ENCODE measurements at places on chromosomes 2 and 18.

GRCh38 chr18:26071725-26072124 is 18.7 kb downstream of the SS18 start:
- no peak for DNase-seq

GRCh38 chr18:55582325-55582724 is 5.7 kb downstream of the TCF4 start:
- no peak for DNase-seq

GRCh38 chr2:39697454-39697853 is 31.7 kb downstream of the TMEM178A start:
- no peak for DNase-seq

GRCh38 chr2:46909771-46910419 is 5.7 kb downstream of the MCFD2 start:
- DNase-seq = no peak

GRCh38 chr2:158837645-158838044 is 42.5 kb downstream of the DAPL1 start:
- DNase-seq = no peak

- DNase-seq = no peak
These were observed 337.9 kb upstream of the SLC39A10 start for GRCh38 chr2:195319112-195319460.

DNA sequence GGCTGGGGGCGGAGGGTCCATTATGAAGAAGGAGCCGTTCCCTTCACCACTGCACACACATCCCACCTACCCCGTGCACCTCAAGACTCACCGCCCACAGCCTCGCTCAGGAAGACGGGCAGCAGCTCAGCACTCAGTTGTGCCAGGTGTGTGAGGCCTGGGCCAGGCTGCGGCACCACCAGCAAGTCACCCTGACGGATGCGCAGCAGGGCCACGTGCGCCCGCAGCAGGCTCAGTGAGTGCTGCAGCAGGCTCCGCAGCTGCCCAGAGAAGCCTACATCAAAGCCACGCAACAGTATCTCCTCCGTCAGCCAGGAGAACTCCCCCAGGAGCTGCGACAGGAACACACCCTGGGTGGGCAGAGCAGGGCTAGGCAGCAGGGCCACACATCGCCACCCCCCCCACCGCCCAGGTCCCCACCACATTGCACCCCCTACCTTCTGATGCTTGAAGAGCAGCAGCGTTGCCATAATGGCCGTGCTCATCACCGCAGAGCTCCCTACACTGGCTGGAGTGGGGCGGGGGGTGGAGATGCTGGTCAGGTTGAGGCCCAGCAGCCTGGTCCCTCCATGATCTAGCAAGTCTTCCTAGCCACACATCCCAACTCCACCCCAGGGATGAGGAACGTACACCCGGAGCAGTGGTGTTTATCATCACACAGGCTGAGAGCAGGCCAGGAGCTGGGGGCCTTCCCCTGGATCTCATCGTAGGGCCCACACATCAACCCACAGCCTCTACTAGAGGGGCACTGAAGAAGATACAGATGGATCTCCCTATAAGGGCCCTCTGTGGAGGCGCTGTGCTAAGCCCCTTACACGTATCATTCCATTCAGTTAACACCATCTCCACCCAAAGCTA is 10.2 kb downstream of the GPAT2 start:
- DNase-seq = no peak

DNA sequence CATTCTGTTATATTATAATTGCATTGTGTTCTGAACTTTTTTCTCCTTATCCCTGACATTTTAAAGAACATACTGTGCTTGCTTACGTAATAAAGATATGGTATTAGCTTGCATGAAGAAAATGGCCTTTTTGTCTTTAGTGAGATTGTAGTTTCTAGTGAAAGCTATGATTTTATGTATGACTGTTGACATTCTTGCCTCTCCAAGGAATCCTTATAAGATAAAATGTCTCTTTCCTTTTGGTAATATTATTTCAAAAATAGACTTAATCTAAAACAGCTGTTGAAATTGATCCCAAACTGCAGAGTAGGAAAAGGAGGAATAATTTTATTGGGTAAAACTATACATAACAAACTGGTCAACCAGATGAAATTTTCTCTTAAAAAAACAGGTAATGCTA is 40.8 kb upstream of the CCDC102B start:
- no peak for DNase-seq

DNA sequence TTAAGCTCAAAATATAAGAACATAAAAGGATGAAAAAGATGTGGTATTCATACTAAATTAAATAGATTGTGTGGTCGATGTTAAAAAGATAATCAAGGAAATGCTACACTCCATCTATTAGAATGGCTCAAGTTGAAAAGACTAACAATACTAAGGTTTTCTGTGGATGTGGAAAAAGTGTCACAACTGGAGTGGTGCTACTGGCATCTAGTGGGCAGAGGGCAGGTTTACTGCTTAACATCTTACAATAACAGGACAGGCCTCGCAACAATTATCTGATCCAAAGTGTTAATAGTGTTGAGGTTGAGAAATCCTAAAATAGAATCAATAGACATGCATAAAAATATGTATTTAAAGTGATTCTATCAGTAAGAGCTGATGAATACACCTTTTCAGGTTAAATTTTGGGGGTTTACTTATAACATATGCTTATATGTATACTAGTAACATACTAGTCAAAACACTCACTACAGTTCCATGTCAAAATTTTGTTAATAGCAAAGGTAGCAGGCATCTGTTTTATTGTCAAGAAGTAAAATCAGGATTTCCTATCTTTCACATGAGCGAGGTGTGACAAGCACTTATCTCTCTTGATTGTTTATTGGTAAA is 91.5 kb upstream of the TMEFF2 start:
- no peak for DNase-seq

- DNase-seq = no peak
These were observed 2.0 kb downstream of the LIMS1 start for GRCh38 chr2:108536133-108536780.

All from right kidney (tissue), 9 donors.